ENCODE measurements at places on chromosomes 1 and 21.

GRCh38 chr1:51899022-51899421 is 20.5 kb upstream of the NRDC start:
- no peak for DNase-seq

GRCh38 chr1:209609041-209609790 is 25.7 kb downstream of the CAMK1G start:
- no peak for DNase-seq

GRCh38 chr1:19096036-19096833 is 113.8 kb downstream of the UBR4 start:
- DNase-seq = no peak

DNA sequence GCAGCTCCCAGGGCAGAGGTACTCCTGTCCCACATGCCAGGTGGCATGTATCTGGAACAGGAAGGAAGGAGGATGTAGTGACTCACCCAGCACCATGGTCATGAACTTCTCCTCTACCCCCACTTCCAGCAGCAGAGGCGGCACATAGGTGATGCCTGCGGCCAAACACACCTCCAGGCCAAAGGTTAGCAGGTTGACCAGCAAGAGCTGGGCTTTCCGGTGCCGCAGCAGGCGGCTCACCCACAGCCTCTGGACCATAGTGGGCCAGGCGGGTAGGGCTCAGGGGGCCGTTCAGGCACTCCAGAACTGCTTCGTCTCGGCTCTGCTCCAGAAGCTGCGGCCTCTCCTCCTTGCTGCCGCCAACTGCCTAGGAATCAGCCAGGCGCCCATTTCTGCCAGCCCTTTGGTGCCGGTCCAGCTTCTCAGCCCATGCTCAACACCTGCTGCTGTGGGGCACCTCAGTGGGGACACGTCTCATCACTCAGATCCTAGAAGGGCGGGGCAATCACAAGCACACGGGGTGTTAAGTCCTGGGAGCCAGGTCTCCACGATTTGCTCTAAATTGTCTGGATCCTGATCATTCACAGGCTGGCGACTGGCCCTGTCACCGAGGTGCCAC is 15.8 kb downstream of the SLC45A3 start:
- no peak for DNase-seq
